Mammary epithelial cell (primary cell): ENCODE measurements at places on chromosomes 3 and 15.

DNA sequence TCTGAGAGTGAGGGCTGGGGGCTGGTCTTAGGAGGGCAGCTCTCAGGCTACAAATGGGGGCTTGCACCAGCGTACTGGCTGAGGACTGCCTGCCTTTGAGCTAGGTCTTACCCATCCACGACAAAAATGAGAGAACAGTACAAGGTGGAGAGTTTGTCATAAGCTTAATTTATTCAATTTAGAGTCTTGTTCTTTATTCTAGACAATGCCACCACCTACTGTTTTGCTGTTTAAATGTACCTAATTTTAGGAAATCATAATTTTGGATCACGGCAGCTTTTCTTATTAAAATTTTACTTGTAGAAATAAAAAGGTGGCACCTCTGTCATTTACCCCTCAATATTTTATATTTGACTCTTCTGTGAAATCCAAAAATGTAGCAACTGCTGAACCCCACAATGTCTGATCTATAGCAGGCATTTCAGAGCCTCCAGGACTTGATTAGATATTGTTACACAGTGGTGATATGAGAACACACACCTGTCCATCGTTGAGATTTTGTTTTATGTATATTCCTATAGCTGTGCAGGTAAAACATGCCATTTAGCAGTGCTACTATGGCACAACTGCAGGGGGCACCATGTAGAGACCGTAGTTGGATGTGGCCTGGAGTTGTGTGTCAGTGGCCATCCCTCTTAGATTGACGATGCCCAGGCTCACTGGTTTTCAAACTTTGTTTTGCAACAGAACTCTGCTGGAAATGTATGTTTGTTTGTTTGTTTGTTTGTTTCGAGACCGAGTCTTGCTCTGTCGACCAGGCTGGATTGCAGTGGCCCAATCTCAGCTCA lies 88.6 kb downstream of the SLCO3A1 start:
- DNase-seq: no peak

DNA sequence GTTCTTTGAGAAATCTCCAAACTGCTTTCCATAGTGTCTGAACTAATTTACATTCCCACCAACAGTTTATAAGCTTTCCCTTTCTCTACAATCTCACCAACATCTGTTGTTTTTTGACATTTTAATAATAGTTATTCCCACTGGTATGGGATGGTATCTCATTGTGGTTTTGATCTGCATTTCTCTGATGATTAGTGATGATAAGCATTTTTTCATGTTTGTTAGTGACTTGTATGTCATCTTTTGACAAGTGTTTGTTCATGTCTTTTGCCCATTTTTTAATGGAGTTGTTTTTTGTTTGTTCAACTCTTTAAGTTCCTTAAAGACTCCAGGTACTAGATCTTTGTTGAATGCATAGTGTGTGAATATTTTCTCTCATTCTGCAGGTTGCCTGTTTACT lies 116.6 kb upstream of the TSC22D2 start:
- no peak for DNase-seq

DNA sequence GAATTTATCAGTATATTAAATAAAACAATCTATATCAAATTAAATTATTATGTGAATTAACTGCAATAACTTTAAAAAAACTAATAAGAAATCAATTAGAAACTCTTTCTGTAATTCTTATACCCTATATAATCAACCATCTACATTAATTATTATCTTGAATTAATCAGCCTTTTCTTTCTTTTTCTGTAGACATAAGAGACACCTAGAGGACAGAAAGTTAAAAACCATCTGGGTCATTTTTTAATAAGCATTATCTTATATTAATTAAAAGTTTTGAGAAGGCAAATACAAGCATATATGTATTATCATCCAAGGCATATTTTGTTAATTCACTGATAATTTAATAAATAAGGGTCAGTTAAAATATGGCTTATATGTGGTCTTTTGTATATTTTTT lies 24.2 kb upstream of the SLC25A26 start:
- no peak for DNase-seq

DNA sequence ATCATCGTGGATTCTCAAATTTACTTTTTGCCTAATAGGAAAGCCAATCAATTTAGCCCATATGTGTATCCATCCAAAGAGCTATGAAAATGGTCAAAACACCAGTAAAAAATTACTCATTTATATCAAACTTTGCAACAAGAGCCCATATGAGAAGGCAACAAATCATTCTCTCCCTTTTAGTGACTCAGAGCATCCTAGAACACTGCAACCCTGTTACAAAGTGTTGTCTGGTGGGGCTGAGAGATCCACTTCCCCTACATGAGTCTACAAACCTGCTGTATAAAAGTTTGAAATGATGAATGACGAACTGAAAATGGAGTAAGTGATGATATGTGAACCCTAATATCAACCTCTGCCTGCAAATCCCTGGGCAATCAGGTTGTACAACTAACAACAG lies 23.3 kb downstream of the PDZRN3 start:
- DNase-seq: no peak

DNA sequence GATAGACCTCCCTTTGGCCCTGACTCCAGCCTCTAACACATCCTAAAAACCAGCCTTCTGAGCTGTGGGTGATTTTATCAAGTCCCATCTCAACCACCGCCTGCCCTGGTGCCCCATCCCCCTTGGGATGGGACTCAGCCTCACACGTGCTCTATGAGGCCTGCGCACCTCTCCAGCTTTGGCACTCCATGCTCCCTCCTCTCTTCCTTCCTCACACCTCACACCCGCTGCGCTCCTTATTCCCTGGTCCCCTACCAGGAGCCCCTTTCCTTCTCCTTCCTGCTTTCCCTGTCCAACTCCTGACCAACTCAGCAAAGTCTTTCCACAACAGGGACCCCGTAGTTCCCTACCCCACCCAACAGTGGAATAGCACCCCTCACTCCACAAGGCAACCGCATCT lies 18.4 kb upstream of the SLC6A1 start:
- DNase-seq: no peak

DNA sequence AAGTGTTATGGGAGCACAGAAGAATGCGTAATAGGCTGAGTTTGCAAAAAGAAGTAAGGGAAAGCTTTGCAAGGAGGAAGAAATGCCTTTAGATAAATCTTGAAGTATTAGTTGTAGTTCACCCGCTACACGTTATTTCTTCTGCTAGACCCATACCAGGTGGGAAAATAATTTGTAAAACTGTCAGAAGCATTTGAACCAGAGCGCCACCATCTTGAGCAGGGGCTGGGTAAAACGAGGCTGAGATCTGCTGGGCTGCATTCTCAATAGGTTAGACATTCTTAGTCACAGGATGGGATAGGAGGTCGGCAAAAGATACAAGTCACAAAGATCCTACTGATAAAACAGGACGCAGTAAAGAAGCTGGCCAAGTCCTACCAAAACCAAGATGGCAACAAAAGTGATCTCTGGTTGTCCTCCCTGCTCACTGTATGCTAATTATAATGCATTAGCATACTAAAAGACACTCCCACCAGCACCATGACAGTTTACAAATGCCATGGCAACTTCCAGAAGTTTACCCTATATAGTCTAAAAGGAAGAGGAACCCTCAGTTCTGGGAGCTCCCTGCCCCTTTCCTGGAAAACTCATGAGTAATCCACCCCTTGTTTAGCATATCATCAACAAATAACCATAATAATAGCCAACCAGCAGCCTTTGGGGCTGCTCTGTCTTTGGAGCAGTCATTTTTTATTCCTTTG lies 50.0 kb upstream of the ZNF280D start:
- no peak for DNase-seq

DNA sequence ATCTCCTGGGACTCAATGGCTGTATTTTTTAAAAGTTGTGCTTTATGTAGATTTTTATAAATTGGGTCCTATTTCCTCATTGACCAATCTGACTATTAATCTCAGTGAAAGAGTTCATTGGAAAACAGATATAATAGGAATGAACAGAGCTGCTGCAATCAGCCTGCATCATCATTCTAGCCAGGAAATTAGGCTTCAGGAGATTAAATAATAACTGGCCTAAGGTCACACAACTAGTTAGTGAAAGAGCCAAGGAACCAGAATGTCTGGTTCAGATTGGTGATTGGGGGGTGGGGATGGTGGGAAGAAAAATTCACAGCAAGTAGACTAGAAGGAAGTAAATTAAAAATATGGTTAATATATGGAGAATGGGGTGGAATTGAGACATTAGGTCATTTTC lies 180.9 kb upstream of the ROPN1 start:
- DNase-seq: no peak
